Activated T-cell treated with anti-CD3 and anti-CD28 coated beads for 4 hours (primary cell): ENCODE measurements at places on chromosomes 16 and 17.

DNA sequence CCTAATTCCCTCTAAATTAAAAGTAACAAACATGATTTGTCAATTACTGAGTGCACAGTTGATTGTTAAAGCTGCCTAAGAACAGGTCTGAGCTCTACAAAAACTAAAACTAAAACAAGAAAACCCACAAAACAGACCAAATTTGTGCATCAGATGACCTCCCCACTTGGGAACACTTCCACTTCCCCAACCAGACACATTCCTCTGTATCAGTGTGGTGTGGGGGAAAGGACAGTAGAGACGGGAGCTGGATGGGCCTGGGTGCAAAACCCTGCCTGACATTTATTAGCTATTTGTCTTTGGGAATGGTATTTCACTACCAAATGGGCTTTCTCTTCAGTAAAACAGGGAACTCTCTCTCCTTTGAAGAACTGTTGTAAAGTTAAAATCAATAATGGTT lies 29.8 kb downstream of the STAT3 start:
- DNase-seq = no peak

GRCh38 chr17:80080081-80080480 lies 21.3 kb upstream of the GAA start:
- no peak for DNase-seq

GRCh38 chr16:79717333-79718137 lies 117.0 kb upstream of the MAF start:
- DNase-seq = no peak

DNA sequence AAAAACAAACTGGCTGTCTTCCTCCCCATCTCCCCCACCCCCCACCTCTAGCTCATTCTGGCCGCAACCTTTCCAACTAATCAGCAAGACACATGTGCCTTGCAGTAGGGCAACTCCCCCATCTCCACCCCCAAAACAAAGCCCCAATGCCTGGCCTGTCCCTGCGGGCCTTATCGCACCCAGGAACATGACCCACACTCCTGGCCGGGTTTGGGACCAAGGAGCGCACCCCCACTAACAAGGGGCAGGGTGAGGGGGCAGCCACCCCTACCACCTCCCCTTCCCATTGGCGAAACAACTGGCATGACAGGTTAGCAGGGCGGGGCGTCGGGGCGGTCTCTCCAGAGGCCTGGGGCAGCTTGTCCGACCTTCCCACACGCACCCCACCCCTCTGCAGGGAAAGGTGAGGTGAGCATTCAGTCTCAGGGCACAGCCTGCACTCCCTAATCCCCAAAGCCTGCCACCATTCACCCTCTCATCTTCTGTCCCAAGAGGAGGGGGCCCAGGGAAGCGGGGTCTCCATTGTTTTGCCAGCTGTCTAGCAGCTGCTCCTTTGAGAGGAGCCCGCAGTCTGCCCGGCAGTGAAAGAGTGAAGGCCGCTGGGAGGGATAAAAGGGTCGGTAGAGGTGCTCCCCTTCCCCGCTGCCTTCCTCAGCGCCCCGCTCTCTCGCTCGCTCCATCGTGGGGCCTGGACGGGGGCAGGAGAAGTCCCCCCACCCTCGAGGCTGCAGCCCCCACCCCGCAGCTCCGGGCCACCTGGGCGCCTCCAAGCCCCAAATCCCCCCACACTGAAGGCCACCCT lies 765 bp downstream of the MYO18A start:
- no peak for DNase-seq

DNA sequence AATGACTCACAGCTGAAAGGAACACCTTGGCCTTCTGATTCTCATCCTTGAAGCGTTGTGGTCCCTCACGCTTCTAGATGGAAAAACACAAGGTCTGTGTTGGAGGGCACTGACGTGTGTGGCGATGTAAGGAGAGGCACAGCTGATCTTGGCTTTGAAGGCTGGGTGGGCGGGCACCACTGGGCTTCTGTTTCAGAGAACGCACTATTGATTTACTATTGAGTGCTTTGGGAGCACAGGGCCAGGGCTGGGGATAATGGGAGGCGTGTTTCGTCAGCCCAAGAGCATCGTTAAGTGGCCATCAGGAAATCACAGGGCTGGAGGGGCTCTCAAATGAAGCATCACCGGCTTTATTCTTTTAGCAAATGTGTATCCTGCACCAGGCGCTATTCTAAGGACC lies 70.7 kb downstream of the CMIP start:
- no peak for DNase-seq

DNA sequence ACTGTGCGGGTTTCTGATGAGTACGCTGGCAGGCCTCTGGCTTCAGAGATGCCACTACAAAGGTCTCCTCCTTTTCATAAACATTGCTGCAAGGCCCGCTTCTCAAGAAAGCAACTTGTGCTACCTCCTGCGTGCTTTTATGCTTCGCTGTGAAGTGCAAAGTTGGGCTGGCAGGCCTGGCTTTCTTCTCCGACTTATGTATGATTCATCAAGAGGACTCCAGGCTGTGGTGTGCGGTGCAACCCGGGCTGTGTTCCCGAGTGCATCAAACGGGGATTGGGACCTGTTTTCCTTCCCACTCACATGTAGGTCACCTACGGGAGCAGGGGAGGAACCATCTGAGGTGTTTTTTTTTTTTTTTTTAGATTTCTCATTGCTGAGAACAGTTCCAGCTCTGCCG lies 534.1 kb downstream of the WWOX start:
- no peak for DNase-seq

- DNase-seq = no peak
Measured at GRCh38 chr17:8889458-8890210, 22.2 kb upstream of the PIK3R6 start.

DNA sequence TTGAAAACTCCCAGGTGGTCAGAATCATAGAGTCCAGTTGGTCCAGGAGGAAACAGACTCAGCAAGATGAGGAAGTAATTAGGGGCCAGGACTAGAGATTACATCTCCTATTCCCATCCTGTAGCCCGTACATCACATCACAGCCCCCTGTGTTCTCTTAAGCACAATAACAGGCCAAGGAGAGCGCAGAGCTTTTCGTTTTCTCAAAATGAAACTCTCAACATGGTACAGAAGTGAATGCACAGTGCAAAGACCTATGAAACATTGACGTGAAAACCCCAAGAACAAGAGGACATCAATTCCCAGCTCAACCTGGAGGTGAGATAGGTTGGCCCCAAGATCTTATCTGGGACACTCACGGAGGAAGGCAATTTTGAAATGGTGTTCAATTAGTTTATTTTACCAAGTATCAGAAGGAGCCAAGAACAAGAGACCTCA lies 9.0 kb downstream of the PIK3R5 start:
- DNase-seq = no peak

DNA sequence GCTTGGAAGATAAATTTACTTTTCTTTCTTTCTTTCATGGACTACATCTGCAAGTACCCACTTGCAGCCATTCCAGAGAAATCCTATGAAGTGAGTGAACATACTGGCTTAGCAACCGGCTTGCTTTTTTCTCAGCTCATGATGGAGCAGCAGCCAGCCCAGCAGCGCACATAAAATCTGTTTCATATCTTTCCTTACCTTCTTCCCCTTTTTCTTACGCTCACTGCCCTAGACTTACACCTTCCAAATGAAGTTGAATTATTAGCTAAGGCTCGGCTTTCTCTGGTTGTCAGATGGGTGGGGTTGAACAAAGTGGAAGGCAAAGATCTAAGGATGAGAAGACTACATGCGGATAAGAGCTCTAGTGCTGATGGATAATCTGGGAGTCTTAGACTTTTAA lies 13.9 kb upstream of the ABCA8 start:
- DNase-seq = no peak

GRCh38 chr17:71855010-71855409 lies 265.8 kb upstream of the SOX9 start:
- DNase-seq = no peak

DNA sequence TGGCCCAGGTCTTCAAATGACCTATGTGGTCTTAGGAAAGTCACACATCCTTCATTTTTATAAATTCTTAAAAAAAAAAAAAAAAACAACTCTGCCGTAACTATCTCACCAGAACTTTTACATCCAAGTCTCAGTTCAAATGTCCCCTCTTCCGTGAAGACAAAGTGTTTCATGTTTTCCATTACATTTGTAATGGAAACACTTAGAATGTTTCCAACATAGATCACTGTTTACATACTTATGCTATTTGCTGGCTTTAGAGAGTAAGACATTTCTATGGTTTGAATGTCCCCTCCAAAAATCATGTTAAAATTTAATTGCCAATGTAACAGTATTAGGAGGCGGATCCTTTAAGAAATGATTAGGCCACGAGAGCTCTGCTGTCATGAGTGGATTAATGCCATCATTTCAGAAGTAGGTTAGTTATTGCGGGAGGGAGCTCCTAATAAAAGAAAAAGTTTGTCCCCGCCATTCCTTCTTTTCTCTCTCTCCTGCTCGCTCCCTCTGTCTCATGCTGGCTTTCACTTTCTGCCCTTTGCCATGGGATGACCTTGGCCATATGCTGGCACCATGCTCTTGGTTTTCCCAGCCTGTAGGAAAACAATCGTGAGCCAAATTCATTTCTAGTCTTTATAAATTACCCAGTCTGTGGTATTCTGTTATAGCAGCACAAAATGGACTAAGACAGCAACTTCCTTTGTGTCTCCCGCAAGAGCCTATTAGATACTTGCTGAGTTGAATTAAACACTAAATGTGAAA lies 887.8 kb upstream of the SOX9 start:
- DNase-seq = no peak

DNA sequence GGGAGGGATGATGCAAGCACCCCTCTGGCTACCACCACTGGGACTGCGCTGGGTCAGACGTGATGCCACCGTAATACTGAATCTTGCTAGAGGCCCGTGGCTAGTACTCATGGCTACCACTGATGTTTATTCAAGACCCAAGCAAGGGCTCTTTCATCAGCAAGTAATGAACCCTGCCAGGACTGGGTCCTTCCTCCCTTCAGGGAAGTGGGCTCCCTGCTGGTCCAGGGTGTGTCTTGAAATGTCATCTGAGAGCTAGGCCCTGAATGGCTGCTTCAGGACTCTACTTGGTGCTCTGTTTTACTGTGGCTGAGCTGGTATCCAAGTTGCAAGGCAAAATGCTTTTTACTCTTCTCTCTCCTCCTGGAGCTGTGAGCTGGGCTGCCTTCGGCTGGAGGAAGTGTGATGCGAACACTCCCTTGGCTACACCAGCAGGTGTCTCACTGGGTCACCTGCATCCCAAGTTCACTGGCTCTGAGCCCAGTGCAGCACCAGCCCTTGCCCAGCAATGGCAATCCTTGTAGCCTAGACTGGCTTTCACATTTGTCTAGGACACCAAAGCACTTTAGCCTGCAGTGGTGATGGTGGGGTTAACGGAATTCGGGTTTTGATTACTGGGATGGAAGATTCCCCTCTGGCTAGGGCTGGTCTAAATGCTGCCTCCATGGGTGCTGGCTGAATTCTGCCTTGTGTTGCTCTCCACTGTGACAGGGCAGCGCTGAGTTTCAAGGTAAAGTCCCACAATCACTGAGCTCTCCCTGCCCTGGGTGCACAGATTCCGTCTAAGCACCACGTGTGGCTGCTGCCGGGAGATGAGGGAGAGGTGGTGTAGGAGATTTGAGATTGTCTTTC lies 98.6 kb downstream of the USP22 start:
- DNase-seq = no peak

DNA sequence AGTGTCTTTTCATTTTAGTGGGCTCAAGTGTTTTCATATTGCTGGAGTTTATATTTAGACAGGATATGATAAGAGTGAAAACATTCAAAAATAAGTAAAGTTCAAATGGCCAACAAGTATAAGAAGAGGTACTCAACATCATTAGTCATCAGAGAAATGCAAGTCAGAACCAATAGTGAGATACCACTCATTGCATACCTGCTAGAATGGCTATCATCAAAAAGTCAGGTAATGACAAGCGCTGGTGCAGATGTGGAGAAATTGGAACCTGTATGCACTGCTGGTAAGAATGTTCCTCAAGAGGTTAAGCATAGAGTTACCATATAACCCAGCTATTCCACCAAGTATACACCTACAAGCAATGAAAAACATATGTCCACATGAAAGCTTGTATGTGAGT lies 87.8 kb downstream of the WNT3 start:
- no peak for DNase-seq

DNA sequence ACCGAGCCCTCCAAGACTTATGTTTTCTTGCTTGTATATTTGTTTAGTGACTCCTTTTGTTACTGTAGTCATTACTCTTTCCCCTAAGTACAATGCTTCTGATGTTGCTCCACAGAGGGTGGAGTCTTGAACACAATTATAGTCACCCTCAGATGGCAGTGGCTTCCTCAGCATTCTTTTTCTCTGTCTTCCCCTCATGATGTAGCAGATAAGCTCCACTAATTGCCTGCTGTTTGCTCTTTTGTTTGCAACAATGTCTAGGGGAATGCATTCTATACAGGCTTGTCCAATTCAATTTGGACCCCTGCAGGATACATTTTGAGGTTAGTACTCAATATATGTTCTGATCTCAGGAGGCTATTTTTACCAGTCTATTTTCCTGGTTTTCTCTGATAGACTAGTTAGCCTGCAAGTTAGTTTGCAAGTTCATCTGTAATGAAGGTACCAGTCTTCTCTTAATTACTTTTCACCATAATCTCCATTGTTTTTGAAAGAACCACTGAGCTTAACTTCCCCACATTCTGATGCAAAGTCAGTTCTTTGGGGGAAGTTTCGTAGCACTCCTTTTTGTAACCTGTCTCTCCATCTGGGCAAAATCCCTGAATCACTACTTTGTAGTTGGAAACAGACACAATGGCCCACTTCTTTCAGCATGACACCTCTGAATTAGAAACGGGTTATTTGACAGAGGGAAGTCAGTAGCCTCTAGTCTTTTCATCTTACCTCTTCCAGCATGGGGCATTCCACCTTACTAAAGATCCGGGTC lies 1509.2 kb downstream of the CDH11 start:
- no peak for DNase-seq

DNA sequence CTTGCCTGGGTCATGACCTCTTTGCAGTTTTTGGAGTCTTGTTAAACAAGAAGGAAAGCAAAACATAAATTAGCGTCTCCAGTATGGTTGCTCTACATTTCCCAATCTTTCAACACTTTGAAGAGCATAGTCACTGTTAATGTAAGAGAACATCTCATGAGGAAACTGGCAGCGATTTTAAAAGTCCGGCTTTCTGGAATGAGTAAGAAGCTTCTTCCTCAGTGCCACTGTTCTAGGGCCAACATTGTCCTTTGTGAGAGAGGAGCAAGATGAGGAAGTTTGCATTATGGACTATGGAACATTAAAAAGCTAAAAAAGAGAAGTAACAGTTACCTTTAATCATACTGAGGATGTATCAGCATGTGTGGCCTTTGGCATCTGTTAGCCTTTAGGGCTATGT lies 73.1 kb downstream of the WNT3 start:
- DNase-seq = no peak

- no peak for DNase-seq
Measured at GRCh38 chr17:13888056-13888609, 181.2 kb upstream of the COX10 start.

- DNase-seq = no peak
Measured at GRCh38 chr16:56090076-56090475, 101.2 kb upstream of the GNAO1 start.

GRCh38 chr17:72882426-72882825 lies 210.1 kb downstream of the SLC39A11 start:
- DNase-seq = no peak

GRCh38 chr16:56269811-56270684 lies 78.8 kb downstream of the GNAO1 start:
- DNase-seq = no peak
